ENCODE measurements at places on chromosomes 7 and 10. TPM values are rescaled to one million over a fixed set of nuclear protein-coding genes. Genes with fewer than 3 reads are reported as not detected.

The IFIT1 gene
- polyA plus RNA-seq = 15.9 TPM

The USP54 gene
- 49.6 TPM for polyA plus RNA-seq

The ANAPC16 gene
- polyA plus RNA-seq = 79.8 TPM

The TEX36 gene
- polyA plus RNA-seq = not detected

The ACTL6B gene
- polyA plus RNA-seq = 101 TPM

The PRKCQ gene
- polyA plus RNA-seq = 5.1 TPM

The NAPEPLD gene
- polyA plus RNA-seq = 5.6 TPM

The RAB11FIP2 gene
- polyA plus RNA-seq = 3.5 TPM

The CPA2 gene
- polyA plus RNA-seq = 0.97 TPM

The AKR1E2 gene
- polyA plus RNA-seq = 0.88 TPM

The NOS3 gene
- 4.2 TPM for polyA plus RNA-seq

The MCM10 gene
- 7.7 TPM for polyA plus RNA-seq

The KCNMA1 gene
- 11.6 TPM for polyA plus RNA-seq

The MGMT gene
- 7.7 TPM for polyA plus RNA-seq

The OLAH gene
- not detected for polyA plus RNA-seq

The KLLN gene
- polyA plus RNA-seq = 0.24 TPM

The CLDN4 gene
- 132 TPM for polyA plus RNA-seq

The SPAG6 gene
- polyA plus RNA-seq = 16.3 TPM

The GIMAP2 gene
- polyA plus RNA-seq = 0.68 TPM

The UNCX gene
- polyA plus RNA-seq = not detected

The ZNF804B gene
- not detected for polyA plus RNA-seq

The DHX32 gene
- polyA plus RNA-seq = 8.9 TPM

The LRCH4 gene
- 32.4 TPM for polyA plus RNA-seq

The TUBB8 gene
- polyA plus RNA-seq = 0.29 TPM

The CTNNA3 gene
- polyA plus RNA-seq = 3.8 TPM

The FOXI2 gene
- polyA plus RNA-seq = not detected

The HOXA13 gene
- polyA plus RNA-seq = 0.54 TPM

The ADAM12 gene
- 1.4 TPM for polyA plus RNA-seq

The SEMA4G gene
- polyA plus RNA-seq = 8.4 TPM

The ELFN1 gene
- polyA plus RNA-seq = 1.2 TPM

The RELN gene
- polyA plus RNA-seq = 35.1 TPM

The ADAMTS14 gene
- 1.7 TPM for polyA plus RNA-seq

The COL13A1 gene
- 0.46 TPM for polyA plus RNA-seq

The RBP3 gene
- not detected for polyA plus RNA-seq

The AQP1 gene
- polyA plus RNA-seq = 144 TPM

The PLXDC2 gene
- polyA plus RNA-seq = 3.6 TPM

The NUTM2A gene
- 1.5 TPM for polyA plus RNA-seq

The EEF1AKMT2 gene
- 9.8 TPM for polyA plus RNA-seq

The GRM8 gene
- 11.8 TPM for polyA plus RNA-seq

The MKX gene
- polyA plus RNA-seq = 0.61 TPM

The H2BK1 gene
- not detected for polyA plus RNA-seq

The PON1 gene
- polyA plus RNA-seq = 28.8 TPM

The MYPN gene
- polyA plus RNA-seq = not detected

The BICC1 gene
- 0.49 TPM for polyA plus RNA-seq

The IKZF5 gene
- 4.2 TPM for polyA plus RNA-seq

The MOGAT3 gene
- not detected for polyA plus RNA-seq

The A1CF gene
- polyA plus RNA-seq = not detected

The ELN gene
- 61.1 TPM for polyA plus RNA-seq

The SPDYE2B gene
- polyA plus RNA-seq = not detected

The NME8 gene
- not detected for polyA plus RNA-seq

The IL2RA gene
- polyA plus RNA-seq = 1.3 TPM

The CRYGN gene
- polyA plus RNA-seq = 0.70 TPM
